NCI-H2107 (cell line): ENCODE measurements at places on chromosomes 13 and 19.

DNA sequence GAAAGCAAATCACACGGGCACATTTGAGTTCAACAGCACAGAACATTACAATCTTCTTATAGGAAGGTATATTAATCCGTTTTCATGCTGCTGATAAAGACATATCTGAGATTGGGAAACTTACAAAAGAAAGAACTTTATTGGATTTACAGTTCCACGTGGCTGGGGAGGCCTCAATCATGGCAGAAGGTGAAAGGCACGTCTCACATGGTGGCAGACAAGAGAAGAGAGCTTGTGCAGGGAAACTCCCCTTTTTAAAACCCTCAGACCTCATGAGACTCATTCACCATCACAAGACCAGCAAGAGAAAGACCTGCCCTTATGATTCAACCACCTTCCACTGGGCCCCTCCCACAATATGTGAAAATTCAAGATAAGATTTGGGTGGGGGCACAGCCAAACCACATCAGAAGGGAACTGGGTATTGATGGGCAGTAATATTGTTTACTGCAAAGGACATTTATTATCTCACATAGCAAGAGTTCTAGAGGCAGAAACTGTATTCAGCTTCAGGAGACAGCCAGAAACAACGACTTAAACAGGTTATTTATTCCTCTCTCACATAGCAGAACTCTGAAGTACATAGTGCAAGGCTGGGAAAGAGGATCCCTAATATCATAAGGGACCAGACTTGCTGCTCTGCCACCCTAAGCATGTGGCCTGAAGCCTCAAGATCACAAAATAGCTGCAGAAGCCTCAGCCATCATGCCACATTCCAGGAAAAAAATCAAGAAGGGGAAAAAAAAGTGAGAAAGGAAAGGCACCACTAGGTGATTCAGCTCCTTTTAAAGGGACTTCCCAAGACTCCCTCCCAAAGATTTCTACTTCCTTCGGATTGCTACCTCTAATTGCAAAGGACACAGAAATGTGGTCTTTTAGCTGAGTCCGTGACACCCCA lies 23.1 kb downstream of the FXYD5 start:
- no peak for DNase-seq

- no peak for DNase-seq
Measured at GRCh38 chr13:30845297-30846214, 60.5 kb upstream of the MEDAG start.

GRCh38 chr19:4326837-4327251 lies 11.8 kb downstream of the STAP2 start:
- DNase-seq = no peak

- no peak for DNase-seq
Measured at GRCh38 chr13:113500530-113501265, 10.2 kb upstream of the DCUN1D2 start.

- no peak for DNase-seq
Measured at GRCh38 chr13:76035711-76036110, 399.6 kb downstream of the LMO7 start.

- no peak for DNase-seq
Measured at GRCh38 chr13:78020861-78021260, 102.2 kb upstream of the EDNRB start.

DNA sequence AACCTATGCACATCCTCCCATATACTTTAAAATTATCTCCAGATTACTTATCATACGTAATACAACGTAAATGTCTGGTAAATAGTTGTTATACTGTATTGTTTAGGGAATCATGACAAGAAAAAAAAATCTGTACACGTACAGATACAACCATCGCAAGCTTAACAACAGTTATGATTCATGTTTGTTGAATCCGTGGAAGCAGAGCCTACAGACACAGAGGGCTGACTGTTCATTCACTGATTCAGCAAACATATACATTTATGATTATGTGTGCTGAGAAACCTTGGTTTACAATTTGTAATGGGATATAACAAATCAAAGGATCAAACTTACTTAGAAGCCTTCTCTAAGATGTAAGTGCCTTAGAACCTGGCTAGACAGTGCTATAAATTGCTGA lies 1.5 kb downstream of the ZNF260 start:
- no peak for DNase-seq

DNA sequence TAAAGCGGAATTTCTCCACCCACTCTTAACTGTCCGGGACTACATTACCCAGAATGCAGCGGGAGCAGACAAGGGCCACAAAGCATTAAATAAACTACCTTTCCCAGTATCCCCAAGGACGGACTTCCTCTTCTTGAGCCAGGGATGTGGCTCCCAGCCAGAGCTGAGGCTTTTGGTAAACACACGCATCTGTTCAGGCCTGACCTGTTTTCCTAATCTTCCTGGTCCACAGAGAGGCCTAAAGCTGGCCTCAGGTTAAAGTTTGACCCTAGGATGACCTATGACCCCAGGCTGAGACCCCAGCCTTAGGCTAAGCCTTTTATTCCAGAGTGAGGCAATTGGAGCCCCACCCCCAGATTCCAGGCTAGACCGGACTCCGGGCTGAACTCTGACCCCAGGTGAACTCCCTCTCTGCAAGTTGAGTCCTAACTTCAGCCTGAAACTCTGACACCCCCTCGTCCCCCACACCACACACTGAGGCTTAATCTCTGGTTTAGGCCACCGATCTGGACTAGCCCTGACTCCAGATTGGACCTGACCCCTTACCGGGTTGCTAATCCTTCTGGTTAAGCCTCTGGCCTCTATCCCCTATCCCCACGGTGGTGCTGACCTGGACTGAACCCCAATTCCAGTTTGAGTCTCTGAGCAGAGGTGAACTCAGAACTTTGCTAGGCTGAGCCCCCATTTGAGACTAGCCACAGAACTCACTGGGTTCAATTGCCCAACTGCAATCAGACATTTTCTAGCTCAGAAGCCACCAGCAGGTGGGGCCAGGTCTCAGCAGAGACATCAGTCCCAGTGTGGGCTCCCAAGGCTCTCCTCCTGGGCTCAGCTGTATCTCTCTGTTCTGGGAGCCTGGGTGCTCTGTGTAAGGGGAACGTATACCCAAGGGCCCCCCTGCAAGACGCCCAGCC lies 750 bp upstream of the GPR108 start:
- DNase-seq = no peak

DNA sequence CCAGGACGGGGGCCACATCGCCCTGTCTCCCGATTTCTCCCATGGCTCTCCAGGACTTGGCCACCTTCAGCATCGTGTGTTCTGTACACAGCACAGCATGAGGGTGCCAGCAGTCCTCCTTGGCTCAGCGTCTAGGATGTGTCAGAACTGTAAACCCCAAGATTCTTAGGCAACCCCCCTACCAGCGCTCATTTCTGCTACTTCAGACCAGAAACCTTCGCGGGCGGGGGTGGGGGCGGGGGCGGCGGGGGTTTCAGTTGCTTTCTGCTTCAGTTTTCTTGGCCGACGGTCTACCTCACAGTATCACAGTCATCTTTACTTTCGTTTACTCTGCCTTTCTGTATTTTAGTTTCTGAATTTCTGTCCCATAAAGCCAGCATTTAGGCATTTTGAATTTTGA lies 82.4 kb downstream of the GGACT start:
- no peak for DNase-seq

DNA sequence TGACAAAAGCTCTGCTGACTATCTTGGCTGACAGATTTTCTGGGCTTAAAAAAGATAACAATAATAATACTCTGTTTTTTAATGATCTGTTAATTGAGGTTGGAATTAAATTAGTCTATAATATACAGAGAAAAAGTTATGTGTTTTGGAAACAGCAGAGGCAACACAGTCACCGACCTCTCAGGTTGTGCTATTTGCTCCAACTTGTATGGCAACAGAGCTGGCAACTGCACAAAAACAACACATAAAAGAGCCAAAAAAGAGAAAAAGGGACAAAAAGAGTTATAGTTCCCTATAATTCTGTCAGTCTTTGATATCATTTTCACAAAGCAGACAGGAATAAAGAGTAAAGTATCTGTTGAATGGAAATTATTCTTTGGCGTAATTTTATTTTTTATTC lies 102.3 kb upstream of the POSTN start:
- no peak for DNase-seq

GRCh38 chr19:33905937-33906577 lies 109.4 kb downstream of the KCTD15 start:
- DNase-seq = no peak

- no peak for DNase-seq
Measured at GRCh38 chr13:59790626-59791025, 373.1 kb downstream of the DIAPH3 start.

DNA sequence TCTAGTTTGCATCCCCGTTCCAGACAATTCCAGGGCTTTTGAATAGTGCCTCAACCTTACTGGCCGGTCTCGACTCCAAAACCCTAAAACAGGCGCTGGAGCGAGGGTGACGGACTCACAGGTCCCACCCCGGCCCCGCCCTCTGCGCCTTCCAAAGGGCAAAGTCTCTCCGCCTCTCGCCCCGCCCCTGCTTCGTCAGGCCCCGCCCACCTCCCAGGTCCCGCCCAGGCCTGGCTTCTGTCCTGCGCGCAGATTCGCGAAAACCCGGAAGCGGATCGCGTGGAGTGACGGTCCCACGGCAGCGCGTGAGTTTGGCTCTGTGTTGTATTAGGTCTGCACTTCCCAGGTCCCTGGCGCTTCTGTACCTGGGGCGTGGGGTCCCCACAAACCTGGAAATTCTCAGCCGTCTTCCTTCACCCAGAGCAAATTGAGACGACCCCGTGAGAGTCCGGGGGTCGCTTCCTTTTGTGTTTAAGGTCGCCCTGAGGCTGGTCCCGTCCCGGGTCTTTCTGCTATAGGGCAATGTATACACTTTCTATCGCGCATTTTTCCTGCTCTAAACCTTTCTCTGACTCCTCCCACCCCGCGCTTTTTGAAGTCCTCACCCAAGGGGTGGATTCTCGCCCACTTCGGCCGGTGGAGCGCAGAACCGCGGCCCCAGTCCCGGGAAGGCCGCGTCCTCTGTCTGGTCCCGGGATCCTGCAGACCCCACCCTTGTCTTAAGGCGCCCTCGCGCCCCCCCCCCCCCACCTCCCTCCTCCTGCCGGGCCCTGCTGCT lies at the start of gene ZNF813:
TSS of gene ZNF813 (plus strand) at position 249 of the 778 bp plus-strand sequence. CDS start 16,090 bp downstream, outside the sequence.
- peak; percentile 15 for DNase-seq

DNA sequence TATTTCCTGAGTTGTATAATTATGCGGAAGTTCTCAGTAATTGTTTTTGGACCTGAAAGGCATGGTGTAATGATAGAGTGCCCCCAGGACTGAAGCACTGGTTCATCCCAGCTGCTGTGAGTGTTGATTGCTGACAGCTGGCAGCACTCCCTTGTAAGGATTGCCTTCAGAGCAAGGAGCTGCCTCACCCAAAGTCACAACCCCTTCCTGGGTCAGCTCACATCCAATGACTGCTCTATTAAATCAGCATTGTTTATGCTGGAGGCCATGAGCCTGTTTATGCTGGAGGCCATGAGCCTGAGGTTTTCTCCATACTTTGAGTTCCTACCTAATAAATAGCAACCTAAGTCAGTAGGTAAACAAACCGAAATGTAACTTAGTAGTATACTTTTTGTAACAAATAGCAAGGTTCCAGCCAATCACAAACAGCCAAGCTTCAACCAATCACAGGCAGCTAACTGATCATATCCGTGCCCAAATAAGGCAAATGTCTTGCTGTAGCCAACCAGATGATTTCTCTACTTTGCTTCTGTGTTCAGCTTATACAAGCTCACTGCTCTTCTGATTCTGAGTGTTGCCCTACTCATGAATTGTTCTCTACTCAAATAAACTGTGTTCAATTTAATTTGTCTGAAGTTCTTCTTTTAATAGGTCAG lies 11.7 kb upstream of the SPACA6 start:
- DNase-seq = no peak

- DNase-seq = no peak
Measured at GRCh38 chr13:20412691-20413355, 112.8 kb downstream of the CRYL1 start.

DNA sequence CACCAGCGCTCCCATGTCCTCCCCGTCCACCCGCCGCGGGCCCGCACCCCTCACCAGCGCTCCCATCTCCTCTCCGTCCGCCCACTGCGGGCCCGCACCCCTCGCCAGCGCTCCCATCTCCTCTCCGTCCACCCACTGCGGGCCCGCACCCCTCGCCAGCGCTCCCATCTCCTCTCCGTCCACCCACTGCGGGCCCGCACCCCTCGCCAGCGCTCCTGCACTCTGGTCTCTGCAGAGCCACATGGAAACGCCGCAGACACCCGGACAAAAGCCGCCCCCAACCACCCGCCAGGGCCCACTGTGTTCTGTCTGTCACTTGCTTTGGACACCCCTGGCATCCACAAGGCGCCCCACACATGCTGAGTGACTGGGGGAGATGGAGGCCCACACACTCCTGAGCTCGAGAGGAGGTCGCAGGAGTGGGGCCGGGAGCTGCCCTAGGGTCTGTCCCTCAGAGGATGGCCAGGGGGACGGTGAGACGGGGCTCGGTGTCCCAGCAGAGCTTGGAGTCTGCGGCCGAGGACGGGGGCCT lies 7.4 kb downstream of the CFD start:
- DNase-seq = no peak

GRCh38 chr13:66576381-66576780 lies 653.8 kb downstream of the PCDH9 start:
- DNase-seq = no peak

DNA sequence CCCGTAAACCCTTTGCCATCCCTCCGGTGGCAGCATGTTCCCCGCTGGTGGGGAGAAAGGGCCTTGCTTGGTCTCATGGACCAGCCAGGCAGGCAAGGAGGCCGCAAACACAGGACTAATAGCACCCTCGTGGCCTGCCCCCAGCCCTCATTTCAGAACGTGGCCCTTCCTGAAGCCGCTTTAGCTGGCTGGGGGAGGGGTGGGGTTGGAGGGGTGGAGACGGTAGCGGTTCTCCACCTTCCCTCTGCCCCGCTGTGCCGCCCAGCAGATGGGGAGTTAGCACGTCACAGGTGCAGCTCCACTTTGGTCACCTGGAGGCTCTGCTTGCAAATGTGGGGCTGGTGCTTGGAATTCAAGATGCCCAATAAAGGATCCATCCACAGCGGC lies 59.3 kb upstream of the URI1 start:
- DNase-seq = no peak

DNA sequence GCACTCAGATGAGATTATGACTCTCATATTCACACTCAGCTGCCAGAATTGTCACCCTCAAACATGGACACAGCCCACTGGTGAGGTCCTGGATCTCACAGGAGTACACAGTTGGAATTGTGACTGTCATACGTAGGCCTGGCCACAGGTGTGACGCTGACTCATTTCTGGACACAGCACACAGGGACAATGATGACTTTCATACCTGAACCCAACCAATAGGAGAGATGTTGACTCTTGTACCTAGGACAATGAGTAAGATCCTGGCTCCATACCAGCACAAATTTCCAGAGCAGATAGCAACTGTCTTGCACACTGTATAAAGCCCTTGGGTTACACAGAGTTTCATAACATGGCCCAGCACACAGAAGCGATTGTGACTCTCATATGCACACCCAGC lies 46.4 kb downstream of the ZNF85 start:
- DNase-seq = no peak
